ENCODE measurements at places on chromosomes 7 and 10.

GRCh38 chr10:131731780-131732630, 168.8 kb upstream of the PPP2R2D start:
- no peak for DNase-seq

GRCh38 chr7:81159402-81159801, 240.6 kb upstream of the SEMA3C start:
- DNase-seq, result no peak

- no peak for DNase-seq
Measured at GRCh38 chr10:131982796-131983195, 1.1 kb upstream of the BNIP3 start.

DNA sequence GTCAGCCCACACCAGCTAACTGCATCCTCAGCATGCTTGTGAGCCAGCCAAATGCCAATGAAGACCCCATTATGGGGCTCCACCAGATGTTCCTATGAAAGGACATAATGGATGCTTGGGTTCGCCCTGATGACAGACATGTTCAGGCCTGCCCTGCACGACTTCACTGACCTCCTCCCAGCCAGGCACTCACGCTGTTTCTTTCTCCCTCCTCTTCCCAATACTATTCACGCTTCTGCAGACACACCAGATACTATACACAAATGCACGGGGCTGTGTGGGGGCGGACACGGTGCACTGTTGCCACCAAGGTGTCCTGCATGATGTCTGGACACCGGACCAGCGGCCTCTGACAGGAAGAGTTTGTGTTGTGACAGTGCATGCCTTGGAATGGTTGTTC, 284.2 kb downstream of the PRPF18 start:
- no peak for DNase-seq

DNA sequence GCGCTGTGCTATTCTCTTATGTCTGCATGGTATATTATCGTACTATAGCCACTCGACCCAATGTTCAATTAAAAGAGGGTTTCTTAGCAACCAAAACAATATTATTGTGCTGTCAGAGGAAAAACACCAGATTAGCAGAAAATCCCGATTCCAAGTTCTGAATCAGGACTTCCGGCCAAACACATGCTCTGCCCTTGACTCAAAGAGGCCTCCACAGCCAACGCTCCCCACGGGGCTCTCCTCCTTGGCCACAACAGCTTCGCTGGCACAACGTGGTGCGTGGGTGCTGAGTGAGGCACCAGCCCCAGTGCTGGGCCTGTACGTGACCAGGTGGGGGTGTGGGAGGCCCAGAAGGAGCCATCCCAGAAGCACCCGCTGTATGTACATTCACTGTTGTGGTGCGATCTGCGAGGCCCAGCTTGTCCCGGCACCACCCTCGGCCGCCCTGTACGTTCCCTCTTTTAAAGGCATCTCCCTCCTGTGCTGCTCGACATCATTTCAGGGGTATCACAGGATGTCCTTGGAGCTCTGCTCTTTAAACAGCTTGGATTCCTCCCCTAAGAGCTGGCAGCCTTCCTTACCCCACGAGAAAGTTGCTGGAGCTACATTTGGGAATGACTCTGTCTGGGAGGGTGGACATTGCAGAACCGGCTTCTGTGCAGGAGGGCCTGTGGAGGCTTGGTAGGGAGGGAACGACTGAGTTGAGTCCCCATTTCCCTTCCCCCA, 736.2 kb downstream of the PARD3 start:
- DNase-seq, result no peak

DNA sequence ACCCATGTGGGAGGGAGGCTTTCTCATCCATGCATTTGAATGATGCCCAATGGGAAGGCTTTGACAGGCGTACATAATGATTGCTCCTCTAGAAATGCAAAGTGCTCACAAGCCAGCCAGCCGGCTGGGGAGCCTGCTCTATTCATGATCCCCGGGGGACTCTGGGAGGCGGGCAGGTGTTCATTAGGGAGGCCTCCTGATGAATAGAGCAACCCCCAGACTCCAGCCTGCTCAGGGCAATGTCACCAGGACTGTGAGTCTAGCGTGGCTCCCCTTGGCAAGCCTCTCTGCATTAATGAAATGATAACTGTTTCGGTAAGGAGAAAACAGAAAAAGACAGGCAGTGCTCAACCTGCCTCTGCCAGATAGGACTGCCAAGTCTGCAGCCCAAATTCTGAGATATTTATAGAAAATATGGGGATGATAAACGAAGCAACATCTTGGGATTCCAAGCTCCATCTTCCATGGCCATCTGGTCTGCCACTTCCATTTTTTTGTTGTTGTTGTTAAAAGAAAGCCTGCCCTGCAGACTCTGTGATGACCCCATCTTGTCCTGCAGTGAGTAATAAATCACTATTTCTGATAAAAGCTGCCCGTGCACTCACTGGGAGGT, 236.4 kb downstream of the PRPF18 start:
- no peak for DNase-seq

DNA sequence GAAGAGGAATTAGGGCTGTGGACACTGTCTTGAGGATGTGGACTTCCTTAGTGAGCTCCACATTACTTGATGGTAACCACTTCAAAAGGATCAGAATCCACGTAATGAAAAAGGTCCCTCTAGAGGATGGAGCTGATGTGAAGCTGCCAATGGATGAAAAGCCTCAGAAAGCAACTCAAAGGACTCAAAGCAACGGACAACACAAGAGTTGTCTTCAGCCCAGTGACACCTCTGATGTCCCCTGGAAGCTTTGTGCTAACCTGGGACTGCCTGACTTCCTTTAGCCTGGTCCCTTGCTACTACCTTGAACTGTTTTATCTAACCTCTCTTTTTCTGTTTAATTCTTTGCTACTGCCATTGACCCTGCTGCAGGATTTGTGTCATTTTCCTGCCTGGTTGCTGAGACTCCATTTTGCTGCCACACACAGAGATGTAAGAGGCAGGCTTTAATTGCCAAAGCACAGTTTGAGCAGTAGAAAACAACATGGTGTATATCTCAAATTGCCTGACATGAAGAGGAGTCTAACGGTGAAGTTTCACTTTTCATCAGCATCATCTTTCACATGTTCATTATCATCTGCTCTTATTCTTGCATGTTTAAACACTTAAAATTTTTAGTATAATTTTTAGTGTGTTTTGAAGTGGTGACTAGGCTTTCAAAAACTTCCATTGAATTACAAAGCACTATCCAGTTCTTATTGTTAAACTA, 11.1 kb upstream of the SGCE start:
- no peak for DNase-seq

DNA sequence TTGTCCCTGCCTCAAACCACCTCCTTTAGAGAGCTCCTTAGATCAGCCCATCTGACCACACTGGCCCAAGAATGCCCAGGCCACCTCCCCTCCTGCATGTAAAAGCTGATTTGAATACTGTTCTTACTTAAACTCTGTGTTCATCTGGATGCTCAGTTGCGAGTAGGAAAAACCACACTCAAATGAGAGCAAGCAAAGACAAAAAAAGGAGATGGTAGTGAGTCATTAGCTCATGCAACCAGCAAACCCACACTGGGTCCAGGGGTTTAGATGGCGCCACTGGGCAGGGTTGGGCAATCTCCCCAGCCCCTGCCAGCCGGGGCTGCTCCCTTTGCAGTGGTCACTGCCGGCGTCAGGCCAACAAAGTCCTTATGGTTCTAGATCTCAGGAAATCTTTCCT, 32.7 kb downstream of the TSPAN15 start:
- DNase-seq, result peak; percentile 78

- DNase-seq, result no peak
Measured at GRCh38 chr10:5259132-5259951, 62.7 kb downstream of the AKR1C4 start.

- DNase-seq, result no peak
Measured at GRCh38 chr7:80945976-80946375, 27.1 kb upstream of the SEMA3C start.

DNA sequence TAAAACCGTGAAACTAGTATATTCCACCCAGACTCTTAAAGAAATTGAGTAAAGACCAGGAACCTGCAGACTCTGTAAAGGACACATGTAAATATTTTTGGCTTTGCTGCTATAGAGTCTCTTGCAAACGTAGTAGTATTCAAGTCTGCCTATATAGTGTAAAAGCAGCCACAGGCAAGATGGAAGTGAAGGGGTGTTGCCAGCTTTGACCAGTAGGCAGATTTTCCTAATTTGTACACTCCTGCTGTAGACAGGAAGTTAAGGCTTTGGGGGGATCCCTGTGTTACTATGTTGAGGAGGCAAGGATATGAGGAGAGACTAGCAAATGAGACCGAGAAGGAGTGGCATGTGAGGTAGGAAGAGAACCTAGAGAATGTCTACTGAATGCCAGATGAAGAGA, 27.7 kb downstream of the WAC start:
- DNase-seq, result no peak

- DNase-seq, result no peak
Measured at GRCh38 chr10:35726846-35727245, 84.8 kb upstream of the FZD8 start.

DNA sequence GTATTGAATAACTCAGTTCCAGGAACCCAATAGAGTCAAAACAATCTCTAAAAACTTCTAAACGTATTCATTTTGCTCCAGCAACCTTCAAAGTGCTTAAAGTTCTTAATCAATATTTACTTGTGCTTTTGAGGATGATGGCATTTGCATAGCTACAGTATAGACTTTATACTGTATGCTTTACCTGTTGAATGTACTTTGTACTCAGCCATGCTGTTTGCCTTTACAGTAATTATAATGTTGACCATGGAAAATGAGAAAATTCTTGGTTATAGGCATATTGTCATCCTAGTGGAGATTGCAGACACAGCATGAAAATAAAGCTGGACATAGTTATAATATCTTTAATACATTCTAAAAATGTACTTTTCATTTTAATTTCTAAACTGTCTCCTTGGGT, 762.7 kb upstream of the PHF14 start:
- DNase-seq, result no peak

DNA sequence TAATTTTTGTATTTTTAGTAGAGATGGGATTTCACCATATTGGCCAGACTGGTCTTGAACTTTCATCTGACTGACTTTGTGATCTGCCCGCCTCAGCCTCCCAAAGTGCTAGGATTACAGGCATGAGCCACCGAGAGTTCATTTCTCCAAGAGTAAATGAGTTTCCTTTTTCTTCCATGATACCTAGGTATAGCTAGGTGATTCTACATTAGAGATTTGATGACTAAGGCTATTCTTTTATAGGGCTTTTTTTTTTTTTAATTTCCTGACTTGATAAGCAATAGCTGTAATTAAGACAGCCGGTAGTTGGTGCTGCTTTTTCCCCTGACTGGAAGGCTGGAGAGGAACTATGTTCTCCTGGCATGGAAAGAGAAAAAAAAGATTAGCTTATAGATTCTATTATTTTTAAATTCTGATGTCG, 3.3 kb downstream of the PTPN12 start:
- no peak for DNase-seq

- DNase-seq, result no peak
Measured at GRCh38 chr7:136049117-136049516, 72.0 kb upstream of the MTPN start.

- DNase-seq, result no peak
Measured at GRCh38 chr10:103619424-103620351, 126.2 kb downstream of the NEURL1 start.

DNA sequence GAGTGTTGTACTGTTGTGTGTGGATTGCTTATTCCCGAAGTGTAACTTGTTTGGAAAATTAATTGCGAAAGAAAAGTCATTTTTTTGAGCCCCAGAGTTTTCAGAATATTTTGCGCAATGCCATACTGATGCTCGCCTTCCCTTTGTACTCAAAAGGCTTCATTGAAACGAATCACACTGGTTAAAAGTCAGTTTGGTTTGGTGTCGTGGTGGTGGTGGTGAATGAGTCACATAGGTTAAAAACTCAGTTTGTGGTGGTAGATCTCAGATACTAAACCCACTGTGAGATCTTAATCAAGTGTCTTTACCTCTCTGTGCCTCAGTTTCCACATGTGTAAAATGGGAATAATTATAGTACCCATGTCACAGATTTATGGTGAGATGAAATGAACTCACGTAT, 61.1 kb upstream of the IL6 start:
- no peak for DNase-seq

GRCh38 chr7:131603932-131604331, 47.5 kb upstream of the PODXL start:
- no peak for DNase-seq

GRCh38 chr10:26869528-26869927, 8.8 kb upstream of the ABI1 start:
- DNase-seq, result peak; percentile 65

GRCh38 chr10:95963202-95963990, 55.6 kb downstream of the CC2D2B start:
- DNase-seq, result no peak

DNA sequence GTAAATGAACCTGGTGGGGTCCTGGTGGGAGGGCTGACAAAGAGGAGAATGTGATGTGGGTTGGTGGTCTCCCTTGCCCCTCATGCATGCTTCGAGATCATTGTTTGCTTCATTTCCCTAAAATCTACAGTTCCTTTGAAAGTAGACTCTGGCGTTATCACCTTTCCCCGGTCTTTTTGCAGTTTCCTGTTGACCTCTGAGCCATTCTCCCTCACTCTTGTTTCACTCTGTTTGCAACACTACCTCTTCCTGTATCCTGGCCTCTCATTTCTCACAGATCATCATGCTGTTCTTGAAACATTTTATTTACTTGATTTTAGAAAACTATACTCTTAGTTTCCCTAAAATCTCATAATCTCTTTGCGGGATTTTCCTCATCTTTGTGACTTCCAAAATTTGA, 179.8 kb downstream of the WNT2 start:
- no peak for DNase-seq

GRCh38 chr7:50682573-50682972, 100.1 kb downstream of the GRB10 start:
- no peak for DNase-seq

GRCh38 chr7:42831718-42832522, 80.0 kb downstream of the C7orf25 start:
- no peak for DNase-seq

GRCh38 chr10:21207852-21208646, 310.9 kb upstream of the NEBL start:
- no peak for DNase-seq

- DNase-seq, result no peak
Measured at GRCh38 chr7:145331076-145331475, 495.2 kb upstream of the TPK1 start.

GRCh38 chr7:129950933-129951225, 1.9 kb downstream of the UBE2H start:
- DNase-seq, result no peak

Measured in inflammatory macrophage (primary cell).